ENCODE measurements at places on chromosomes 7 and 10.

DNA sequence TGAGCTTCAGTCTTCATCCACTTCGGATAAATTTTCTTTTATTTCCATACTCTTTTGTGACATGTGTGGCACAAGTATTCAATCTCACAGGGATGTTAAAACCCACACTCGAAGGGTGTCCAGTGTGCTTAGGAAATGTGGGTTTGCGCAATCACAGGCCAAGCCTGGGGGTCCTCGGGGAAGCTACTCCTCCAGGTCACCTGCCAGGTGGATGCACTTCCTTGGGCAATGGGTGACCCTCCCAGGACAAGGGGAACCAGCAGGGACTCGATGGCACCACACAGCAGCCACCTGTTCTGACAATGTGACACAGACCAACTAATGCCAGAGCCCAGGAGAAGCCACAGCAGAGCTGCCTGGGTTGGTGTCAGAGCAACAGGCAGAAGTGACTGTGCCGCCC, 39.0 kb downstream of the PARP12 start:
- no peak for DNase-seq

GRCh38 chr7:123714296-123715080, 34.3 kb downstream of the WASL start:
- no peak for DNase-seq

DNA sequence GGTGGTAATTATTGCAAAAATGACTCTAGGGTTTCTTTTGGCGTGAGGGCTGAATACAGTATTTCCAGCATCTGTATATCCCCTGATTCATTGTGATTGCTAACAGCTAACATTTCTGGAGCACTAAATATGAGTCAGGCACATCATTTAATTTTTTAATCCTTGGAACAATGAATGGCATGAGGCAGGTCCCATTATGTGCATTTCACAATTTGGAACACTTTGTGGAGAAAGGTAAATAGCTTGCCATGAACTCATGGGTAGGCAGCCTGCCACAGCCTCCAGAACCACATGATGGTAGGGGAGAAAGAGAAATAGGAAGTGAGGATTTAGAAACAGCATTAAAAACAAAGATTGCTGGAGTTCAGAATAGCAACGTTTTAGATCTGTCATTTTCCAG, 1.7 kb downstream of the NPTX2 start:
- no peak for DNase-seq

DNA sequence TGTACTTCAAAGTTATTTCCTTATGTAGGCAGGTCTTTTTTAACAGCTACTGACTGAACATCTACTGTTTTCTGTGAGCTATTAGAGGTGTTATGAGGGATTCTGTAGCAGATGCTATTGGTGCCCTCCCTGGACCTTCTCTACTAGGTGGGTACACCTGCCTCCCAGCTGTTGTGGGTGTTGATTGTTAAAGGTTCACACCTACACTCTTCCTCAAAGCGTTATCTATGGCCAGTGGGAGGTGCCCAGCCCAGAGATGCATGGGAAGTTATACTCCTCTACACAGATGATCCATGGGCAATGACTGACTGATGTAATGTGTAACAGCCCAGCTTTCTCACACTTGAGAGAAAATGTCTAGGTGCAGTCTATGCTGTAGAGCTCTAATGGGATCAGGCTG, 127.7 kb downstream of the PRKG1 start:
- no peak for DNase-seq

GRCh38 chr7:137942484-137943115, 59.3 kb downstream of the CREB3L2 start:
- DNase-seq: no peak
